CD4-positive, alpha-beta T cell treated with Interleukin-6 at 100 ng/mL for 8 hours (primary cell): ENCODE measurements at places on chromosomes 2 and 18.

DNA sequence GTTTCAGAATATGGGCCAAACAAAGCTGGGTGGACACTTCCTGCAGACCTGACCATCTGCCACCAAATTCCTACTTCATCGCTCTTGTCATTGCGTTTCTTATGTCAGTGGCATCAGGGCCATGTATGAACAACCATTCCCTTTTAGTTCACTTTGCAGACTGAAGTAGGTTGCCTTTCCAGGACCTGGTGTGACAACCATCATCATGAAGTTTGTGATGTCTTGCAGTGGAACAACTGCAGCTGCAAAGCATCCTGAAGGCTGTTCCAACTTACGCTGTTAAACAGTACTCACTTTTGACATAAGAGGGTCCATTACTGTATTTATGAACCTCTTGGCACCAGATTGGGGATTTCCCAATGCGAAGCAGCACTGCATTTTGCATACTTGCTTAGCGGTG lies 511.6 kb downstream of the ARHGAP15 start:
- DNase-seq, result no peak

DNA sequence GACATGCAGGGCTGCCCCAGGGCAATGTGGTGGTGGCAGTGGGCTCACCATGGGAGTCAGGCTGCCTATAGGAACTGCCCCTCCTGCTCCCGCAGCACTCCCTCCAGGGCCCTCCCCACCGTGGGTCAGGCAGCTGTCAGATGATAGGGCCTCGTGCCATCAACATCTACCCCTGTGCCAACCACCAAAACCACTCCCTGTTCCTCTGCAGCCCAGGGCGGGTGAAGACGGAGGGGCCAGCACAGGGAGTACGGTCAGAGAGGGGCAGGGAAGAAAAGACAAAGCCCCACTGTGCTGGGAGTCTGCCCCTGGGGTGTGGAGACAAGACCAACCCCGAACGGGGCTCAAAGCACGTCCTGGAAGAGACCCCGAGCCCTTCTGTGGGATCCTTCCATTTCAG lies 97.4 kb downstream of the TNS1 start:
- no peak for DNase-seq

- DNase-seq, result no peak
Observed at GRCh38 chr18:46167971-46168370, 63.8 kb downstream of the HAUS1 start.

GRCh38 chr2:67927501-67927900 lies 135.3 kb downstream of the C1D start:
- no peak for DNase-seq

- no peak for DNase-seq
Observed at GRCh38 chr2:142796588-142796987, 80.9 kb upstream of the KYNU start.
